ENCODE measurements at places on chromosomes 13 and 19. TPM values are rescaled to one million over a fixed set of nuclear protein-coding genes. Genes with fewer than 3 reads are reported as not detected.

The SIGLEC11 gene
- 4.1 TPM for polyA plus RNA-seq

GRCh38 chr19:46634656-46635218, 1.3 kb downstream of the GNG8 start:
- DNase-seq: no peak

The CYP2F1 gene
- not detected for polyA plus RNA-seq

DNA sequence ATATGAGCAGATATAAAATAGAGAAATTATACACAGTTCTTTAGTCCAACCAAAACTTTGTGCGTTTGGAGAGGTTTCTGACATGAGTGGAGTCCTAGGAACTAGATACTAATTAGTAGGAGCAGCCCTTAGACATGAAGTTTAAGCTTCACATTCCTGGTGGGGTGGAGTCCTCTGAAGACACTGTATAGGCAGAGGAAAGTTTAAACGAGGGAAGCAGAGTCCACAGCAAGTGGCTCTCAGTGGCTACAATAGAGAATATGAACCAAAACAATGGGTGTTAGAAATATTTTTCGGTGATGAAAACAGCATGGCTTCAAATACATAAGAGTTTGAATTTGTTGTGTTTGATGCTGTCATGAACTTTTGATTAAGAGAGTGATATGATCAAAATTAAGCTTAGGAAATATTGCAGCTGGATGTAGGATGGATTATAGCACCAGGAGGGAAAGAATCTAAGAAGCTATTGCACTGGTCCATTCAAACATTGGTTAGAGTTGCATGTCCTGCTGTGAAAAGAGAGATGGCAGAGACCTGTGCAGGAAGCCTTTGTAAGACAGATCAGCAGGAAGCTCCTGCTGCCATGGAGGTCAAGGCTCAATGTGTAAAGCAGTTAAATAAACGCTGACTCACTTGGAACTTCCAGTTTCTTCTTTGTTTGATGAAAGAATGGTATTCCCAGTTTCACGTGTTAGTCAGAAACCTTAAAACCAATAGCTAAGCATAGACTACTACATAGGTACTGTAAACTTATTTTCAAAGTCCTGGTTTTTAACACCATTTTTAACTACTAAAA, 175.2 kb downstream of the TDRD3 start:
- DNase-seq: no peak

DNA sequence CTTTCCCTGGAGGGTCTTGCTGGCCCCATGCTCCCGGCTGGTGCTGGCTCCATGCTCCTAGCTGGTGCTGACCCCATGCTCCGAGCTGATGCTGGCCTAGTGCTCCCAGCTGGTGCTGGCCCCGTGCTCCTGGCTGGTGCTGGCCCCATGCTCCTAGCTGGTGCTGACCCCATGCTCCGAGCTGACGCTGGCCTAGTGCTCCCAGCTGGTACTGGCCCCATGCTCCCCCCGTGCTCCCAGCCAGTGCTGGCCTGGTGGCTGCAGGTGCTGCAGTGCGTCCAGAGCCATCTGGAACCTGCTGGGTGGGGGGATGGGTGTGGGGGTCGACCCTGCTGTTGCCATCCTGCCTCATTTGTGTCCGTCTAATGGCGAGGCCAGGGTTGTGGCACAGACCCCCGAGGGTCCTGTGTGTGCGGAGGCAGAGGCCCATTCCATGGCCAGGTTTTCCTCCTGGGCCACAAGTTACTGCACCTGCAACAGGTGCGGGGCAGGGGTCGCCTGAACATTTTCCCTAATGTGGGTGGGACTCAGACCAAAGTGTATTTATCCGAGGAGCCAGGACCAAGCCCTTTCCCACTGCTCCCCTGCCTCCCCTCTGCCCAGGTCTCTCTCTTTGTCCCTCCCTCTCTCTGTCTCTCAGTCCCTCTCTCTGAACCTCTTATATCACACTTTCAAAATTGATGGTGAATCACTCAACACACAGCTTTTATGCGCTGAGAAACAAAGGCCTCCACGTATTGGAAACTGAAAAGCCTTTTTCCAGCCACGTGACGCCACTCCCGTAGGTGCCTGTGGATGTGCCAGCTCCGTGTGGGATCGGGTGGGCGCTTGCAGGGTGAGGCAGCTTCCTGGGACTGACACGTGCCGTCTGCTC, 45.1 kb downstream of the MCF2L start:
- DNase-seq: no peak

The LGALS7B gene
- 1.4 TPM for polyA plus RNA-seq

DNA sequence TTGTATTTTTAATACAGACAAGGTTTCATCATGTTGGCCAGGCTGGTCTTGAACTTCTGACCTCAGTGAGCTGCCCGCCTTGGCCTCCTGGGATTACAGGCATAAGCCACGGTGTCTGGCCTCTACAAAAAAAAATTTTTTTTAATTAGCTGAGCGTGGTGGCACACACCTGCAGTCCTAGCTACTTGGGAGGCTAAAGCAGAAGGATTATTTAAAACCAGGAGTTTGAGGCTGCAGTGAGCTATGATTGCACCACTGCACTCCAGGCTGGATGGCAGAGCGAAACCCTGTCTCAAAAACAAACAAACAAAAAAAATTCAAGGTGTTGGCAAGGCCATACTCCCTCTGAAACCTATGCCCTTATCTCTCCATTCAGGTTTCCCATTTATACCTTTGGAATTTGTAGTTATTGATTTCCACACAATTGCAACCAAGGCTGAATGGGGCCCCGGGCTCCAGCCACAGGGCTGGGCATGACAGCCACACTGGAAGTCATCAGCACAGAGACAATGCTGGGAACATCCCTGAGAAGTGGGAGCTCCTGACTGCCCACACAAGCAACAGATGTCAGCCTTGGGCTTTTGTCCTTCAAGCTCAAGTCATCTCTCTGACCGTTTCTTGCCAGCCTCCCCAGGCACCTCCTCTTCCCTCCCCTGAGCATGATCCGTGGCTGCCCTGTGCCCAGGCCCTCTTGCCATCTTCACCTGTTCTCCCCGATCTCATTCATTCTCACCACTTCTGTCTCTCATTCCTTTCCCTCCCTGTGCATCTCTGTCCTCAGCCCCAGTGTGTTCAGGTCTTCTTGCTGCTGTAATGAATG, 27.2 kb upstream of the CALM3 start:
- DNase-seq: no peak

The CCDC70 gene
- not detected for polyA plus RNA-seq

The FREM2 gene
- polyA plus RNA-seq: 38.7 TPM

DNA sequence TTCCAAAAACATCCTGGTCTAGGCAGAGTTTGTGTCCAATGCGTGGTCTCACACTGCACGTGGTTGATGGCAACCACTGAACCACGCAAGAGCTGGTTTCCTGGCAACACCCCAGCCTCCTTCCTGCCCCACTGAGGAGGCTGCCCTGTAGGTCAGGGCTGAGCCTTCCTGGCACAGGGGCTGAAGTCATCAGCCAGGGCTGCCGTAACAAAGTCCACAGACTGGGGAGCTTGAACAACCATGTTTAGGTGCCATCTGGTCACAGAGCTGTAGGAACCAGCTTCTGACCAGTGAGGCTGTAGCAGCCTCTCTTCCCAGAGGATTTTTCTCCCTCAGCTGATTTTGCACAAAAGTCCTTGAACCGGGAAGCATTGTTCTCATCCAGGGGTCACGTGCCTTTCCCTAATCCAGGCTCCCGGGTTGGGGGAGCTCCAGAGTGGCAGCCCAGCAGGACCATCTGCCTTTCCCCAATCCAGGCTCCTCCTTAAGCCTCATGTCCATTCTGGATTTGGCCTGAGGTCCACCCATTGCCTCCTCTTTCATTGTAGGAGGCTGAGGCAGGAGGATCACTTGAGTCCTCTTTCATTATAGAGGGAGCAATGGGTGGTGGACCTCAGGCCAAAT, 53.9 kb downstream of the CHST8 start:
- no peak for DNase-seq

DNA sequence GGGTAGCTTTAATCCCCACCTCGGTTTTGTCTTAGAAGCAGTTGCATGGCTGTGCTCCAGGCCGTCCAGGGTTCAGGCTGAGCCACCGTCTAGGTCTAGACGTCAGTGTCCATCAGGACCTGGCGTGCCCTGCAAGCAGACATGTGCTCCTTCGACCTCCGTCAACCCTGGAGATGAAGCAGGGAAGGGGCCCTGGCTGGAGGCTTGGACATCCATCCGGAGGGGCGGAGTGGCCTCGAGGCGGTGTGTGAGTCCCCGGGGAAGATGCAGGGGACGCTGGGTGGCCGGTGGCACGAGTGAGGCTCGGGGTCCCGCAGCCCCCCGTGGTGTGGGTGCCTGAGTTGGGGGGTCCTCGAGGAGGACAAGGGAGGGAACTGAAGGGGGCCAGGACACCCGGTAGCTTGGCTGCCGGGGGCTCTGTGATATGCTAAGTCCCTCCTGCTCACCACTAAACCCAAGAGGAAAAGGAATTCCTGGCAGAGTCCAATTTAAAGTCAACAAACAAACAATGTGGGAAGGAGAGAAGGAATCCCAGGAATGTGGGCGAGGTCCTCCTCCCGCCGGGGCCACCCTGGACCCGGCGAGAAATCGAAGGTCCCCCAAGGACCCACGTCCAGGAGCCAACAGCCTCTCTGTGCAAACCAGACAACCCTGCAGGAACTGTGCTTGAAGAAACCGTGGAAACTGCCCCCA, 14.9 kb upstream of the PTBP1 start:
- DNase-seq: no peak

The ZNF256 gene
- 8.5 TPM for polyA plus RNA-seq

All from left renal cortex interstitium (tissue), 4 donors.